Activated CD8-positive, alpha-beta T cell treated with anti-CD3 and anti-CD28 coated beads, Interleukin-2, amount 10 ng/mL, durations not matched to agents 7 days and 5 days (primary cell): ENCODE measurements at places on chromosomes 3 and 15.

DNA sequence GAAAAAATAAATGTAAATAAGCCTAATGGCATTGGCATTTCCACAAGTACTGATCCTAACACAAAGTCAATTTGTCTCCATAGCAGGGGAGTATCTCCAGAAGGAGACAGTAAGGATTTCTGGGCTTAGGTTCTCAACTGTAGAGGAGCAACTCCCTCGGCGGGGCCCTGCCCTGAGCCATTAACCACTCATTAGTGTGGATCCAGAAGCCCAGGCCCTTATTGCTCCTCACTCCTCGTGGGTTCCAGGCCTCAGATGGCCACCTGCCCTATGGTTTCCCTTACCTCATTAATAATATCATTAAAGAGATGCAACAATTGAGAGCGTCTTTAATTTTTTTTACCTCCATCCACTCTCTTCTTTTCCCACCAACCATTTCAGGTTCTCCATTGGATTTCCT, 85.3 kb upstream of the CLDN18 start:
- DNase-seq, result no peak

GRCh38 chr15:89912674-89913396, at the start of gene ARPIN:
TSS of gene ARPIN (minus strand) at chr15:89912952. CDS start at chr15:89912835, 117 bp downstream.
- no peak for DNase-seq

- DNase-seq, result no peak
These were observed 4.8 kb downstream of the PAQR5 start for GRCh38 chr15:69303337-69304181.

- DNase-seq, result no peak
These were observed 30.6 kb downstream of the NMD3 start for GRCh38 chr3:161251716-161252115.

DNA sequence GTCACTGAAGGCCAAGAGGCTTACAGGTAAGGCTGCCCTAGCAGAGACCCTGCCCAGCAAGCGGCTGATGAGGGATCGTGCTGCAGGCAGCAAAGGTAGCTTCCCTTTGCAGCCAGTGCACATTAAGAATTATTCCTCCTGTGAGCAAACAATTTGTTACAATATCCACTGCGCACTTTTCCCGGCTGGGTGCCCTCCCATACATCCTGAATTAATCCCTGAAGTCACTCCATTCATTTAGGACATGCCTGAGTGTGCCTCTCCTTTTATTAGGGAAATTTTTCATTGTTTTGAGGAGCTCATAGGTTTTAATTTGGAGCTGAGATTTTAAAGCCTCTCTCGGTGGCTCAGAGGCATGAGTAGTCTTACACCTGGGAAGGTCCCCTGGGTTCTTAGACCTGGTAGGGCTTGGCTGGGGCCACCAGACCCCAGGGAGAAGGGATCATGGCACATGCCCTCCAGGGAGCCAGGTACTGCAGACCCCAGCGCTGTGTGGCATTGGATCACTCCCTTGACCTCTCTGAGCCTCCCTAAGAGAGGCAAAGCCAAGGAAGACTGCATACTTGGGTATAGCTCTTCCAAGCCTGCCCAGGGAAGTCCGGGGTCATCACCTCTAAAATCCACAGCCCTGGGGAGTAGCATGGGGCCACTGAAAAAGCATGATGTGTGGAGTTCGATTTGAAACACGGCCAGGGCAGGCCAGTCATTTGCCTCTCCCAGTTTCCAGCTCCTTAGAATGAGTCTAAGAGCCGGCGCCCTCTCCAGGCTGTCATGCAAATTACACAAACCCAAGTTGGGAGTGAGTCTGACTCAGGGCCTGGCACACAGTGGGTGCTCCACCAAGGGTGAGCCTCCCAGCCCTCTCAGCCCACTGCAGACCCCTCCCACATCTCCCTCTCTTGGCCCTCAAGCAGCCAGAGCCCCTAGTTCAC, 151.9 kb upstream of the LINGO1 start:
- no peak for DNase-seq

- DNase-seq, result no peak
These were observed 2.8 kb upstream of the VILL start for GRCh38 chr3:37987751-37988179.

DNA sequence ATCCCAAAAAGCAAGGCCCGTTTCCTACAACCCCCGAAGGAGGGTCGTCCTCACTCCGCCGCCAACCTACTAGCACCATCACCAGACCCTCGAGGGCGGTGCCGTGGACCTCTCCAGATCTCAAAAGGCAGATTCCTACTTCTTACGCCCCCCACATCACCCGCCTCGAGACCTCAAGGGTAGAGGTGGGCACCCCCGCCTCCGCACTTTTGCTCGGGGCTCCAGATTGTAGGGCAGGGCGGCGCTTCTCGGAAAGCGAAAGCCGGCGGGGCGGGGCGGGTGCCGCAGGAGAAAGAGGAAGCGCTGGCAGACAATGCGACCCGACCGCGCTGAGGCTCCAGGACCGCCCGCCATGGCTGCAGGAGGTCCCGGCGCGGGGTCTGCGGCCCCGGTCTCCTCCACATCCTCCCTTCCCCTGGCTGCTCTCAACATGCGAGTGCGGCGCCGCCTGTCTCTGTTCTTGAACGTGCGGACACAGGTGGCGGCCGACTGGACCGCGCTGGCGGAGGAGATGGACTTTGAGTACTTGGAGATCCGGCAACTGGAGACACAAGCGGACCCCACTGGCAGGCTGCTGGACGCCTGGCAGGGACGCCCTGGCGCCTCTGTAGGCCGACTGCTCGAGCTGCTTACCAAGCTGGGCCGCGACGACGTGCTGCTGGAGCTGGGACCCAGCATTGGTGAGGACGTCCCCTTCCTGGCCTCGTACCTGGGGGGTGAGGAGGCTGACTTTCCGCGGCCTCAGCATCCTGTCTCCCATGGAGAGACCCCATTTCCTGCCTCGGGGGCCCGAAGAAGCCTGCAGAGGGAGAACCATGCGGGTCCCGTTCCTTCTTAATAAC, at the start of gene MYD88:
Gene MYD88, plus strand, starts transcription at position 313 of the 842 bp plus-strand sequence. Its CDS starts 40 bp downstream, at position 353.
- peak; percentile 93 for DNase-seq

DNA sequence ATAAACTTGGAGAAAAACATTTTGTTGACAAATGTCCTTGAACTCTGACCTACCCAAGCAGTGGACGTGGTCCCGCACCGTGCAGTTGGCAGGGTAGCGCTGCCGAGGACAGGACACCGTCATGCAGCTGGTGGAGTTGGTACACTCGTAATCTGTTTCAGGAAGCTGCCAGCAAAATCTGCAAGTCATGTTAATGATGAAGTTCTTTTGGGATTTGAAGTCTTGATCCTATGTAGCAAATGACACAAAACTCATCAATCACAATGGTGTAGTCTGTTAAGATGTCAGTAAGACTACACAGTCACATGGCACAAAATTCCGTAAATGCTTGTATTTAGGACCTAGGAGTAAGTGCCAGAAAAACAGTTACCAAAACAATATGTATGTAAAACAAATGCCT, 5.5 kb downstream of the TM2D3 start:
- no peak for DNase-seq

- no peak for DNase-seq
These were observed 5.6 kb downstream of the TERC start for GRCh38 chr3:169759256-169759655.

DNA sequence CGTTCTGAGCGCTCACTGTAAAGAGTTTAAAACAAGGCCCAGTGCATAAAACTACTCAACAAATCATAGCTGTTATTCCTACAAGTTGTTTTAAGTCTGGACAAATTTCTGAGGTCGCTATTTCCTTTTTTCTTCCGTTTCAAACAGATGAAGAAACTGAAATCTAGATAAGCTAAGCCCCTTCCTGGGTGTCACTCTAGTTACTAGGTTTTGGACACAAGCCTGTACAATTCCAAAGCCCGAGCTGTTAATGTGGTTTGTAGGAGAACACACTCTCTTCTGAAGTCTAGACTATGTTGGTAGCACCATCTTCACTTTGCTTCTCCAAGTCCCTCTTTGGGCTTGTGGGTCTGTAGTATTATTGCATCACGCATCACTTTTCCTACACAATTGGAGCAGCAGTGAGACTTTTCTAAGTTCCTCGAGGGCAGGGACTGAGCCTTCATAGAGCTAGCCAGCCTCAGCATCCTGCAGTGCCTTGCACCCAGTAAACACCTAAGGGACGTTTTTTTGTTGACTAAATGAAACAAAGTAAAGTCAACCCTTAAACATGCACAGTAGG, 142.6 kb upstream of the PROK2 start:
- no peak for DNase-seq

- DNase-seq, result no peak
These were observed 109.1 kb upstream of the LRIG1 start for GRCh38 chr3:66609660-66610561.

DNA sequence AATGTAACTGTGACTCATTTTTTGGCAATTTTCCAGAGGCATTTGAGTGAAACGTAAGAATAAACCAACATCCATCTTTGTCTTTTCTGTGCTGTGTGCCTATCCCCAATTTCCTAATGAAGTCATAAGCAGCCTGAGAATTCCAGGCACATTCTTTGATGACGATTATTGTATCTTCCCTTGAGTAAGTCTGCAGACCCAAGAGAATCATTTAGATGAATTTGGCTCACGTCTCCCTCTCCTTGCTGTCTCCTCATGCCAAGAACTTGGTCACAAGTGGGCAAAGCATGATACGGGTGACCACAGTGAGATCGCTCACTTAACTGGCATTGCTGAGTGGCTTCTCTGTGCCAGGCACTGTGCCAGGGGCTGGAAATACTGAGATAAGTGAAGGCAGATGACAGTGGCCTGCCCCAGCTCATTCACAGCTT, 384.5 kb upstream of the IL12A start:
- DNase-seq, result no peak

DNA sequence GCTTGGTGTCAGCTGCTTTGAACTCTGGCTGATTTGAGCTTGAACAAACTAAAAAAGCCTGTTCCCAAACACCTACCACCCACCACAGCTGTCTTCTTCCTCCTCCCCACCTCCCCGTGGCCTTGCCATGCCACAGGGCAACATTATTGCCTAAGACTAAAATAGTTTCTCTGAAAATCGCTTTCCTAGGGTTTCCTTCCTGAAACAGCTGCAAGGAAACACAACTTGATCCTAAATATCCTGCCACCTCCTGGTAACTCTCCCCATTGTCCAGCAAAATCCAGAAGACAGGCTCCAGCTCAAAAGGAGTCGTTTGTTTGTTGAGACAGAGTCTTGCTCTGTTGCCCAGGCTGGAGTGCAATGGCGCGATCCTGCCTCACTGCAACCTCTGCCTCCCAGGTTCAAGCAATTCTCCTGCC, 193.9 kb upstream of the TPM1 start:
- DNase-seq, result no peak

GRCh38 chr3:195889870-195890295, 18.5 kb downstream of the TNK2 start:
- DNase-seq, result no peak

- no peak for DNase-seq
These were observed 51.4 kb upstream of the IGF1R start for GRCh38 chr15:98596885-98597392.

DNA sequence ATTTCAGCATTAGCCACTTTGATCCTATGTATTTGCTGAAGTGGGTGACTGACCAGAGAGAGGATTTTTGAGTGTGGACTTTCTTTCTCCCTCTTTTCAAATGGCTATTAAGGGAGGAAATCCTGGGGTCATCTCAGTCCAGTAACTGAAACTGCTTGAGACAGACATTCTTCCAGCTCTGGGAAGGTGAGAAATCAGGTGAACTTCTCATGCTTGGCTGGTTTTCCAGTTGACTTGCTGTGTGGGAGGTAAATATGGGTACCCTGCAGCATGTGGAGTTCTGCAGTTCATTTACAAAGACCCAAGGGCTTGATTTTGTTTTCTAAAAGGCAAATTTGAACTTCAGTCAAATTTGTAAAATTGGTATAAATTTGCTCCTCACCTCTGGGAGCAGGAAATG, 461.1 kb upstream of the TBL1XR1 start:
- DNase-seq, result no peak

GRCh38 chr3:127525373-127525772, 65.2 kb downstream of the TPRA1 start:
- DNase-seq, result no peak

- no peak for DNase-seq
These were observed 12.5 kb upstream of the FAM174B start for GRCh38 chr15:92667970-92668485.

- DNase-seq, result no peak
These were observed 28.4 kb upstream of the AKAP13 start for GRCh38 chr15:85351965-85352364.

DNA sequence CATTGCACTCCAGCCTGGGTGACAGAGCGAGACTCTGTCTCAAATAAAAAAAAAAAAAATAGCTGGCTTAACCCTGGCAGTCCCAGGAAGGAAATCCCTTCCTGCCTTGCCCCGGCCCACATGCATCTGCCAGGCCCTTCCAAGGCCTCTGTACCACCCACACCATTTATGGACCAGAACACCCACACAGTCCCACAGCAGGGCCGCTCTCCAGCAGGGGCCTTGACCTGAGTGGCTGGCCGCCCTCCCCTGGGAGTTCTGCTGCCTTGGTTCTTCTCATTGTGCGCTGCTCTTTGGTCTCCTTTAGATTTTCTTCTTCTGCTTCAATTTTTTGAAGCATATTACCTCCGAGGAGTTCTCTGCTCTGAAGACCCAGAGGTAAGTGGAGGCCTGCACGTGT, 16.1 kb upstream of the CPNE9 start:
- no peak for DNase-seq

DNA sequence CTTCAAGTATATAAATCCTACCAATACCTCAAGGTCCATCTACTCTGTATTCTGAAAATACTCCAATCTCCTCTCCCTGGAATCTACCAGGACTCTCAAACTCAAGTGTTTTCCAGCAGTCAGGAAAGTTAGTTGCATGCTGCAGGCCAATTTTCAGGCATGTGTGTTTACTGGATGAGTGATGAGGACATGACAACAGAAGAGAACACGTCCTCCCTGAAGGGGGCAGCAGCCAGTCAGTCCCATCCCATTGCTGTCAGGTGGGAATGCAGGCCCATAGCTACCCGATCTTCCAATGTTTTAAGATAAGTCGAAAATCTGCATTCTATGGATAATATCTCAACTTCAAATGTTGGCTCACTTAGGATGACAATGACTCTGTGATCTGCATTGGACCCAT, 496.2 kb downstream of the FHIT start:
- no peak for DNase-seq

GRCh38 chr15:72168131-72168807, 29.3 kb downstream of the GRAMD2A start:
- peak; percentile 67 for DNase-seq

DNA sequence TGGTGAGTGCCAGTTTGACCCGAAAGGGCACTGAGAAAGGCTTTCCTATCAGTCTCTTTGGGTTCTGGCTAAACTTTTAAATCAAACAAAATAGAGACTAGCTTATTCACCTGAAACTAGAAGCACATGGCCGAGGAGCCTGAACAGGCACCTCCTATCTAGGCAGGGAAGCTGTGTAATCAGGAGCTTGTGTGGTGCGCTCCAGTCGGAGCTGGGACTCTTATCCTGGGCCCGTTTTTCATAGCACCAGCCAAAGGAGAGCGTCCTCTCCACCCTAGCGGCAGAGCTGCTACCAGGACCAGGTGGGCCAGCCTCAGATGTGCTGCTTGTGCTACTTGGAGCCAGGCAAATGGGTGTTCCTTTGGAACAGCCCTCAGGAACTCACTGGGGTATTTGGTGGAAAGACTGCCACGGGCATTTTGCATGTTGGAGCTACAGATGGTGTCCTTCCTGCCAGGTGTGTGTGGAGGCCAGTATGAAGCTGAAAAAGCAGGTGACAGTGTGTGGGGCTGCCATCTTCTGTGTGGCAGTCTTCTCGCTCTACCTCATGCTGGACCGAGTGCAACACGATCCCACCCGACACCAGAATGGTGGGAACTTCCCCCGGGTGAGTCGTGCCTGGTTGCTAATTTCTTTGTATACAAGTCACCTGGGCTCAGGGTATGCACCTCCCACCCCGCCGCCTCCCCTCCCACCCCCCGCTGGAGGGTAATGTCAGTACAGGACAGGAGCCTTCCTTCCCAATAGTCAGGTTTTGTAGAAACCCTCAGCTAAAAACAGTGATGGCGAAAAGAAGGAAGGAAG, 833 bp downstream of the MAN2A2 start:
- no peak for DNase-seq
